ENCODE measurements at places on chromosomes 5 and 9. TPM values are rescaled to one million over a fixed set of nuclear protein-coding genes. Genes with fewer than 3 reads are reported as not detected.

Gene GABRG2
- total RNA-seq = not detected

Gene LHFPL2
- 1.9 TPM for total RNA-seq

Gene PRUNE2
- 0.76 TPM for total RNA-seq

Gene CD14
- total RNA-seq = 1.8 TPM

Gene GHR
- not detected for total RNA-seq

Gene SPATA31A3
- not detected for total RNA-seq

Gene KIF24
- 0.41 TPM for total RNA-seq

Gene ZNF608
- 0.49 TPM for total RNA-seq

Gene C9orf153
- 0.90 TPM for total RNA-seq

- no peak for DNase-seq
These were observed 43.7 kb upstream of the ABL1 start for GRCh38 chr9:130791303-130791894.

DNA sequence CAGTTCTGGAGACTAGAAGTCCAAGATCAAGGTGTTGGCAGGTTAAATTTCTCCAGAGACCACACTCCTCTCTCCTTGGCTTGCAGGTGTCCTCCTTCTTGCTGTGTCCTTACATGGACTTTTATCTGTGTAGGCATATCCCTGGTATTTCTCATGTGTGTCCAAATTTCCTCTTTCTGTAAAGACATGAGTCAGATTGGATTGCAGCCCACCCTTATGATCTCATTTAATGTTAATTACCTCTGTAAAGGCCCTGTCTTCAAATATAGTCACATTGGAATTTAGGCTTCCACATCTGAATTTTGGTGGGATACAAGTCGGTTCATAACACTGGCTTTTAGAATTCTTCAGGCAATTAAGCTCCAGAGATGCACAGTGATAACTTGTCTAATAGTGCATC, 322.2 kb upstream of the GRIA1 start:
- DNase-seq = no peak

GRCh38 chr9:87557996-87558395, 60.3 kb downstream of the DAPK1 start:
- DNase-seq = no peak

DNA sequence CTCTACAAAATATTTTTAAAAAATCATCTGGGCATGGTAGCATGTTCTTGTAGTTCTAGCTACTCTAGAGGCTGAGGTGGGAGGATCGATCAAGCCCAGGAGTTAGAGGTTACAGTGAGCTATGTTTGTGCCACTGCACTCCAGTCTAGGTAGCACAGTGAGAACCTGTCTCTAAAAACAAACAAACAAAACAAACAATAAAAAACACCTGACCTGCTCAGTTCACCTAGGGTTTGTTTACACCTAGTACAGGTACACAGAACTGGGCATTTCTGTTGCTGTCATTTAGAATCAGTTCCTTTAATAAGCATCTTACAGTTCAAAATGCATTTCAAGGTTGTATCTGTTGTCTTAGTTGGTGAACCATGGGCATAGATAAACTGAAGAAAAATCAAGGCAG, 95.3 kb downstream of the MEGF10 start:
- DNase-seq = no peak

DNA sequence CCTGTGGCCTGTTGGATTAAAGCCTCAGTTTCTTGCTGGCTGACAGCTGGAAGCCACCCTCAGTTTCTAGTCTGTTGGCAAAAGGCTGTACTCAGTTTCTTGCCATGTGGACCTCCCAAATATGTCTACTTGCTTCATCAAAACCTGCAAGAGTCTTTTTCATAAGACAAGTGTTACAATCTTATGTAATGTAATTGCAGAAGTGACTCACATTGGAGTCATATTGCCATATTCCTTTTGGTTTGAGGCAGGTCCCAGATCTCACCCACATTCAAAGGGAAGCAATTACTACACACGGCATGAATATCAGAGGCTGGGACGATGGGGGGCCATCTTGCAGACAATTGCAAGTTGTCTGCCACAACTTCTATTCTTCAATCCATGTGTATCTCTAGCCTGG, 286.7 kb upstream of the IL12B start:
- DNase-seq = no peak

GRCh38 chr5:169268019-169268418, 32.9 kb downstream of the SLIT3 start:
- DNase-seq = no peak

All from T-cell (primary cell).